Cerebellum (tissue), 4 donors: ENCODE measurements at places on chromosomes 5 and 9. TPM values are rescaled to one million over a fixed set of nuclear protein-coding genes. Genes with fewer than 3 reads are reported as not detected.

Gene CCL27
- total RNA-seq: not detected

Gene HTR1A
- total RNA-seq: 5.0 TPM

Gene PTGER4
- total RNA-seq: 1.3 TPM

- DNase-seq: no peak
Observed at GRCh38 chr9:121776739-121777637, 125.6 kb downstream of the DAB2IP start.

- DNase-seq: no peak
Observed at GRCh38 chr5:175922192-175922885, 45.8 kb downstream of the THOC3 start.
